NCI-H226 (cell line): ENCODE measurements at places on chromosomes 12 and 14.

DNA sequence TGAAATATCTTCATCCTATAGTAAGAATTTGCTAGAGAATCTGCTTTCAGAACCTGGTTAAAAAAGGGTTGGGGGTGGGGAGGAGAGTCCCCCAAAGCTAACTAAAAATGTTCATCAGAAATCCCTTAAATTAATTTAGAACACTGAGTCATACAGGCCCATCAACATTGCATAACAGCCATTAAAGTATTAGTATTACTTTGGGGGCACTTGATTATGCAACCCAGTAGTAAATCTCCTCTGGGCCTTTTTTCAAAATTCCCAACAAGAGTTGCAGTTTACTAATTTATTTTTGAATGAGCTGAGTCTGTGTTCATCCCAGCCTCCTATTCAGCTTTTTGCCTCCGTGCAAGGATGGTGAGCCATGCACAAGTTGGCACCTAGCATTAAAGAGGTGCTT, 8.8 kb upstream of the SLC24A4 start:
- DNase-seq: no peak

DNA sequence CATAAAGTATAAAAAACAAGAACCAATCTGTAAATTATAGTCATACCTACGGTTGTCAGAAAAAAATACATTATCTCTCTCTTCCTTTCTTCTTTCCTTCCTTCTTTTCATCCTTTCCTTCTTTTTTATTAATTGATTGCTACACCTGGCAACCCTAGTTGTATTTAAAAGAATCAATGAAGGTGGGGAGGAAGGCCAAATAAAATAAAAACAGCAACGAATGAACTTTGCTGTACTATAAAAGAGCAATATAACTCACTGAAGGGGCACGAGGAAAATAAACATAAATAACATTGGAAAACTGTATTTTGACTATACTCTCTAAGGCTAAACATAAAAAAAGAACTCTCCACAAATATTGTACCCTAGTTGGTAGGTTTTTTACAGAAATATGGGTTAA, 898.2 kb upstream of the USP15 start:
- no peak for DNase-seq

DNA sequence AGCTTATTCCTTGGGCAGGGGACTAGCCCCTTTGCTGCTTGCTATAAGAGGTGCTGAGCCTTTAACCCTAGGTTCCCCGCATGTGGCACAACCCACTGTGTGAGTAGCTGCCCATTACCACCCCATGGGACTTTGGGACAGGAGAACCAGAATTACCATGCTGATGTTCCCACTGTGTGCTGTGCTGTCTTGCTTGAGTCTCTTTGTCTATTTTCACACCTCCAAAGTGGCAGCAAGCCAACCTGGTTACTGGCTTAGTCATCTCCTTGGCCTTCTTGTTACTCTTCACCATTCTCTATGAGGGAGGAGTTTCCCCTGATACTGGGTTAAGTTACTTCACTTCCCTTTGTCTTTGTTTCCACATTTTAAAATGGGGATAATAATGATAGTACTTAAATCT, 73.4 kb upstream of the ETV6 start:
- DNase-seq: peak; percentile 87

DNA sequence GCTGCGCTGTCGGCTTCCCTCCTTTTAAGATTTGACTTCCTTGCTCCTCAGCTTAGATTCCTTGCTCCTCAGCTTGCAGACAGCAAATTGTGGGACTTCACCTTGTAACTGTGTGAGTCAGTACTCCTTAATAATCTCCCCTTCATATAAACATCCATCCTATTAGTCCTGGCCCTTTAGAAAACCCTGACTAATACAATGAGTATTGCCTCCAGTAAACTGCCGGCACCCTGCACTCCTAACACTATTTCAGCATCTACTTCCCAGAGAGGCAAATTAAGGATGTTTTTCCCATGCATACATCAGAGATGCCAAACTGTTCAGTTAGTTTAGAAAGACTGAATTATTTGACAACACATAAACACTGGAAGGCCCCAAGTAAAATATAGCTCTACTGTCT, 611.3 kb upstream of the TMEM132C start:
- no peak for DNase-seq

DNA sequence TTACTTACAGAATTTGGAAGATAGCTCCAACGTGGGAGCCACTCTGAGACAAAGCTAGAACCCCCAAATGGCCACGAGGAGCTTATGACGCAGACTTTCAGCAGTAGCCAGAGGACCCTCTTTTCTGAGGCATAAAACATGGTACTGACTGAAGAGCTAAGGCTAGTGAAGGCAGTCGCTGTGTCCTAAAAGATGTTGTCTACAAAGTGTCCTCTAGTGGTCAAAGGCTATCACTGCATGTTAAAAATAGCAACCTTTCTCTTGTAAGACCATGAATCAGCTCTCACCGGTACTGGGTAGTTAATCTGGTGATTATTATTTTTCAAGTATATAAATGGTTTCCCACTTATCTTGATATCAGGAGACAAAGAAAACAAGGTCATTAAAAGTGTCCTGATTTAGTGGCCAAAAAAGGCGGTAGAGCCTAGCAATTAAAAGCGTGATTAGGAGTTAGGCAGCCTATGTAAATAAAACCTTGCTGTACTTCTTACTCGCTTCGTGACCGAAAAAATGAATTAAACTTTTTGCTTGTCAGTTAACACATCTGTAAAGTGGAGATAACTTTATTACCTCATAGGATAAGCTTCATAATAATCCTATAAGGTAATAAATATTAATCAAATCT, 47.0 kb upstream of the LGR5 start:
- peak; percentile 67 for DNase-seq

DNA sequence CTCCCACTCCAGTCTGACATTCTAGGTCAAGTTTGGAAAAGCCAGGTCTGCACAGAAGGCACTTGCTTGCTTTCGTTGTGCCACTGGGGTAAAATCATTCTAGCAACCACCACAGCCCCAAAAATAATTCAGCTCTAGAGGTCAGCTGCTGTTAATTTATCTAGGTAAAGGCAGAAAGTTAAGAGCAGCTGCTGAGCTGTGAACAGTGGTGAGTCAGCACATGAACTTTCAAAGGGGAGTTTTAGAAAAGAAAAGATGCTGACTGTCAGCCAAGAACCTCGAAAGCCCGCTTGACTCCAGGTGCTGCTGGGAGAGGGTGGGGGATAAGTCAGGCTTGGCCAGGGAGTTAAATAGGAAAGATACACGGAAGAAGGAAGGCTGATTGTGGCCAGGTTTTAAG, 12.7 kb downstream of the CCDC197 start:
- peak; percentile 75 for DNase-seq

- no peak for DNase-seq
These were observed at the start of gene MAP1LC3B2 for GRCh38 chr12:116559162-116559935. Gene MAP1LC3B2 (plus strand): TSS chr12:116559381. CDS start chr12:116575943, 16,562 bp downstream.

DNA sequence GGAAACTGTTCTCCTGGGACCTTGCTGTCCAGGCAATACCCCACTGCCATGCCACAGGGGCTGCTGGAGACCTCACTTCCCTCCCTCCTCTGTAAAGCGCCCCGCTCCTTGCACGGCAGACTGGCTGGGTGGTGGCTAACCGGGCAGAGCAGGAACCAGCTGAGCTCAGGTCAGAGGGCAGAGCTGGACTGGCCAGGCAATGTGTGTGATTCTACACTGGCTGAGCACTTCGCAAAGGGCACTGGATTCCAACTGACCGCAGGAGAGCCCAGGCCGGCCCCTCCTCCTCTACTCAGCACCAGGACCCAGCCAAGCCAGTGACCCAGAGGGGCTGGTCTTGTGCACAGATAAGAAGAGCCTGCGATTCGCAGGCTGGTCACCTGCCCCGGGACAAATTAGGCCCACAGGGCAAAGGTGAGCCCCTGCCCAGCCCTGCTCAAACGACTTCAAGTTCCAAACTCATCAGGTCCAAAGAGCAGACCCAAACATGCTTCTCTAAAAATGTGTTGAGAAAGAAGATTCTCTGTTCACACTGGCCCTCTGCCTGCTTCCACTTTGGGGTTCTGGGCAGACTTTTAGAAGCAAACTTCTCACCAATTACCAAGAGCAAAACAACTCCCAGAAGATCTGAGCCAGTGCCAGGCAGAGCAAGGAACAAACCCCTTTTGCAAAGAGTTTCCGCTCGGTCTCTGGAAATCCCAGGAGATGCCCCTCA, 54.9 kb upstream of the DIO3 start:
- no peak for DNase-seq

DNA sequence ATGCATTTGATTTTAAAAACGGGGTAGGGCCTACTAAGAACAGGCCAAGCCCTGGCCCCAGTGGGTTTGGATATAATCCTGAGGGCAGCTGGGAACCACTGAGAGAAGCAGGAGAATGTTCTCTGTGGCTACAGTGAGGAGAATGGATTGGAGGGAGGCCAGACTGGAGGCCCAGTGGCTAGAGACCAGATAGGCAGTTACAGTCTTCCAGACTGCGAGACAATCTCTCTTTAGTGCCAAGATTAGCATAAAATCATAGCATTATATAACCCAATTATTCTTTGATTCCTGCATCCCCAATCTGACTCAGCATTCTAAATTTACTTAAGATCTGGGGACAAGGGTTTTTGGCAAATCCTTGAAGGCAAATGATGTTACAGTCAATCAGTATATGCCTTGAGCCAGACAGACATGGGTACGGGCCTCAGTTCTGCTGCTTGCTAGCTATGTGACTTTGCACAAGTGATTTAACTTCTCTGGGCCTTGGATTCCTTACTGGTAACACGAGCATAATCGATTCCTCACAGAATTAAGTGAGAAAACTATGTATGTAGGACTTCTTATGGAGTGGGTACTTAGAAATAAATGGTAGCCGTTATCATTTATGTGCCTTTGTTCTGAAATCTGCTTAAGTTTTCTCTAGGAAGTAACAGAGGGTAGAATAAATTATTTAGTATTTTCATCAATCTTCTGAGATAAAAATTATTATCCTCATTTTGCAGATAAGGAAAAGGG, 18.3 kb downstream of the NINJ2 start:
- DNase-seq: peak; percentile 32

DNA sequence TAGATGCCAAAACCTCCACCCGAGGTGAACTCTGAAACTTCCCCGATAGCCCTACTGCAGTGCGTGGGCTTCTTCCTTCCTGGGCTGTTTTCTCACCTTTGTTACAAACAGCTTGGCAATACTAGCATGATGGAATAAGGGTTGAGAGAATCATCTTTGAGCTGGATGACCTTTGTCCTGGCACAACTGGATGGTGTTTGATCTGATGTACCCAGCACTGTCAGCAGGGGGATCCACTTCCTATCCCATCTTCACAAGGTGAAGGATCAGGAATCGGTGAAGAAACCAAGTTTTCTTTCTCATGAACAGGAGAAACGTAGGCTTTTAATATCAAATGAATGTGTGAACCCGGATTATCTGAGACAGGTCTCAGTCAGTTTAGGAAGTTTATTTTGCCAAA, 19.5 kb upstream of the LRRC10 start:
- no peak for DNase-seq

DNA sequence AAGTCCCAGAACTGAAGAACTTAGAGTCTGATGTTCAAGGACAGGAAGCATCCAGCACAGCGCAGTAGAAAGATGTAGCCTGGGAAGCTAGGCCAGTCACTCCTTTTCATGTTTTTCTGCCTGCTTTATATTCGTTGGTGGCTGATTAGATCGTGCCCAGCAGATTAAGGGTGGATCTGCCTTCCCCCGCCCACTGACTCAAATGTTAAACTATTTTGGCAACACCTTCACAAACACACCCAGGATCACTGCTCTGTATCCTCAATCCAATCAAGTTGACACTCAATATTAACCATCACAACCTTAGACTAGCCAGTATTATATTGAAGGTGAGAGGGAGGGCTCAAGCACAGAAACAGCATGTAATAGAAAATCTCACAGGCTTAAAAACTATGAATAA, 222.9 kb downstream of the C12orf50 start:
- no peak for DNase-seq

DNA sequence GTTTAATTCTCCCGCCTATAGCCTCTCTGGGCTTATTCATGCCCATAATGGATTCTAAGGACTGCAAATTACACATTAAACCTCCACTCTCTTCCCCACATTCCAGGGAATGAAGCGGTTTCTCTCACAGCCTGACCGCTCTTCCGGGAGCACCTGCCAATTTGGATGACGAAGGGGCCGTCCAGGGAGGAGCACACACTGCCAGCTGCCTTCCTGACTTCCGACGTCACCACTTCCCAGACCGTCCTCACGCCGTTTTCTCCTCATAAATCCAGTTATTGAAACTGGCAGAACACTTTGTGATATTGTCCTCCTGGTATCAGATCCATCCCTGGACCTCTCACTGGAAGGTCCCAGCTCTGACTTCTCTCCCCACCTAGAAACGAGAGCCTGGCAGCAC, 87.6 kb downstream of the GCH1 start:
- no peak for DNase-seq

GRCh38 chr12:20089077-20089476, 279.3 kb upstream of the PDE3A start:
- DNase-seq: no peak

- DNase-seq: no peak
These were observed 6.1 kb upstream of the SRSF9 start for GRCh38 chr12:120475643-120476042.

GRCh38 chr12:52366738-52367485, at the start of gene KRT85:
Gene KRT85 (minus strand): TSS chr12:52367481. CDS start chr12:52367405, 76 bp downstream.
- DNase-seq: no peak

DNA sequence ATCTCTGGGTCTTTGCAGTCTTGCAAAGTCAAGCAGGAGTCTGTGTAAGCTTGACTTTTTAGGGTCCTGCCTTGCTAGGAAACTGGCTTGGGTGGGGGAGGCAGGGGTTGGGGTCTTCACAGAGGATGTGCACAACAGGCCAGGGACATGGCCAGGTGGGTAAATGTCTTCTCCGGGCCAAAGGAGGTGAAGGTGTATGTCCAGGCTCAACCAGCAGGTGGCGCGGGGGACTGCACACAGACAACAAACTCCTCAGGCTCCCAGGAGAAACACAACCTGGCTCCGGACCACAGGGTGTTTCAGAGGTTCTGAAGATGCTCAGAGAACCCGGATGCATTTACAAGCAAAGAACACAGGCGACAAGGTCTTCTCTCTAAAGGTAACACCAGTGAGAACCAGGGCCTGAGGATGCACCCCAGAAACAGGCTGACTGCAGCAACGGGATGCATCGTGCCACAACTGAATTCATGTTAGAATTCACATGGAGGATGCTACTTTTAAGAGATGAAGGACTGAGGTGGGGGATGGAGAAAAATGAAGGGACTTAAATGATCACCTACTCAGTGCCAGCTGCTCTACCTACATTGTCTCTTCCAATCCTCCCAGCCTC, 56.0 kb downstream of the PLEKHG3 start:
- peak; percentile 33 for DNase-seq

DNA sequence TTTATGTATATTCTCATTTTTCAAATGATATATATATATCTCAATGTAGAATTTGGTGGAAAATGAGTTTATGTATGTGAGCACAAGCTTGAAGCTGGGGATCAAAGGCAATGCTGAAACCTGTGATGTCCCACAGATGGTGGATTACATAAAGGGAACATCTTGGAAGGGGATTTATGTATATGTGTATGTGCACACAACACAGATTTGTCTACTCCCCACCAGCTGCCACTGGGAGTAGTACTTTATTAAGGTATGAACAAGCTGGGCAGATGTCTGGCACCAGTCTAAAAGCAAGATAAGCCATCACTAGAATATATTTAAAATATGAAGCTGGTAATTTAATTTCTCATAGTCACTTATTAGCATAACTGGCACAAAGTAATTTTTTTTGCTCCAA, 895.6 kb downstream of the SLC6A15 start:
- DNase-seq: no peak

- peak; percentile 58 for DNase-seq
These were observed 67.8 kb downstream of the CD163L1 start for GRCh38 chr12:7376196-7376595.
